C1 segment of cervical spinal cord (tissue), 14 donors: ENCODE measurements at places on chromosomes 11 and 22.

DNA sequence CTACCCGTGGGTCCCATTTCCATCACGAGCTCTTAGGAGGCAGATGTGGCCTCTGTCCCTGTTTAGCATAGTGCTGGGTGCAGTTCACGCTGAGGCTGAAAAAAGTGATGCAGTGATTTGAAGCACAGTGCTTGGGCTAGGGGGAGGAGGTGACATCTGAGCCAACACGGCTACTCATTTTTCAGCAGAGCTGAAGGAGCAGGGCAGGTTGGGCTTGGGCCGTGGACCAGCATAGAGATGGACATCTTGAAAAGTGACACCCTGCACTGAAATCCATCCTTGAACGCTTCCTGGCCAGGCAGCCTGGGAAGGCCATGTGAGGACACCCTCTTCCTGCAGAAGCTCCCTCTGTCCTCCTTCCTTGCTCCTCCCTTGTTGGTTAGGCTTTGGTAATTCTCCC, 66.4 kb downstream of the ADAMTS15 start:
- no peak for DNase-seq

GRCh38 chr11:102110761-102111010, 439 bp downstream of the YAP1 start:
- no peak for DNase-seq

GRCh38 chr11:17672469-17672868, 46.9 kb upstream of the MYOD1 start:
- no peak for DNase-seq

DNA sequence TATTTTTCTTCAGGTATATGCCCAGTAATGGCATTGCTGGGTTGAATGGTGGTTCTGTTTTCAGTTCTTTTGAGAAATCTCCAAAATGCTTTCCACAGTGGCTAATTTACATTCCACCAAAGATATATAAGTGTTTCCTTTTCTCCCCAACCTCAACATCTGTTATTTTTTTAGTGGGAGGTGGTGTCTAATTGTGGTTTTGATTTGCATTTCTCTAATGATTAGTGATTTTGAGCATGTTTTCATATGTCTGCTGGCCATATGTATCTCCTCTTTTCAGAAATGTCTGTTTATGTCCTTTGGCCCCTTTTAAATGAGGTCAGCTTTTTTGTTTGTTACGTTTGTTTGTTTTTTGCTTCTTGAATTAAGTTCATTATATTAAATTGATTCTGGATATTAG, 760.2 kb downstream of the KCNA4 start:
- no peak for DNase-seq

GRCh38 chr11:119709638-119710346, 19.2 kb downstream of the NECTIN1 start:
- DNase-seq: no peak

DNA sequence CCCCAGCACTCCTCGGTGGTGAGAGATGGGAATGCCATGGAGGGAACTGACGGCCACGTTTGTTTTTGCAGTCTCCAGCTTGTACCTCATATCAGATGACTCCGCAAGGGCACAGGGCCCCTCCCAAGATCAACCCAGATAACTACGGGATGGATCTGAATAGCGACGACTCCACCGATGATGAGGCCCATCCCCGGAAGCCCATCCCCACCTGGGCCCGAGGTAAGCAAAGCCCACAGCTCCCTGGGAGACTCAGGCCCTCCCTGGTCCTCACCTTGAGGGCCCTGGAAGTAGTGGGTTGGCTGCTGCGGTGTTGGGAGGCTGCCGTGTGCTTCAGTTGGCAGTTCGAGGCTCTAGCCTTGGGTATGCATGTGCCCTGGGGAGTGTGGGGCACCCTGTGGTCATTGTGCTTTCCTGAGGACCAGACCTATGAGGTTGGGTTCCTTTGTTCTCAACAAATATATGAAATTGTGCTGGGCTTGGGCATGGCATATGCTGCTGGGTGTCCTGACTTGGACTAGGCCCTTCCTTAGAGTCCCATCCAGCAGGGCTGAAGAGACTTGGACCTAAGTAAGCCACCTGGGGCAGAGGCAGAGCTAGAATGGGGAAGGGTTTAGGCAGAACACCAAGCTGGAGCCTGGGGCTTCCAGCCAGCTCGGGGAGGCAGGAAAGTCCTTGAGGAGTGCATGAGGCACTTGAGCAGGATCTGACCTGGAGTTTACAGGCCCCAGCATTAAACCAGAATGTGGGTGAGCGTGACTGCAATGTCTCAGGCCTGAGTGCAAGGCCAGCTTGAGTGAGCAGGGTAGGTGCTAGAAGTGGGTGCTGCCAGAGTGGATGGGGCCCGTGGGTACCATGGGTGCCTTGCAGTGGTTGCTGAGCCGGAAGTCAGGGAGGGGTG, 26.4 kb downstream of the INCENP start:
- no peak for DNase-seq

DNA sequence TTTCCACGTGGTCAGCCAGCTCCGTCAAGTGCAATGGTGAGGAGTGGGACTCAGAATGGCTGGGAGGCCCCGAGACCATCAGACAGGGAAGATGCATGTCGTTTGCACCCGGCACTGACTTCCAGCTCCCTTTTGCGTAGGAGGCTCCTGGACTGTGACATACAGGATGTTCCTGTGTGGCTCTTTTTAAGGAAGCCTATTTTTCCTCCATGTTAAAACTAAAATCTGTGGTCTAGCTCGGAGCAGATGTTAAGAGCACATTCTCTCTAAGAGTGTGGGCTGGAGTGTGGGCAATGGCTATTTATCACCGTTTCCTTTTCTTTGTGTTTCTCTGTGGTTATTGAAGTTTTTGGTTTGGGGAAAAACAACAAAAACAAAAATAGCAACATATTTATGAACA, 40.9 kb upstream of the AMPD3 start:
- no peak for DNase-seq

DNA sequence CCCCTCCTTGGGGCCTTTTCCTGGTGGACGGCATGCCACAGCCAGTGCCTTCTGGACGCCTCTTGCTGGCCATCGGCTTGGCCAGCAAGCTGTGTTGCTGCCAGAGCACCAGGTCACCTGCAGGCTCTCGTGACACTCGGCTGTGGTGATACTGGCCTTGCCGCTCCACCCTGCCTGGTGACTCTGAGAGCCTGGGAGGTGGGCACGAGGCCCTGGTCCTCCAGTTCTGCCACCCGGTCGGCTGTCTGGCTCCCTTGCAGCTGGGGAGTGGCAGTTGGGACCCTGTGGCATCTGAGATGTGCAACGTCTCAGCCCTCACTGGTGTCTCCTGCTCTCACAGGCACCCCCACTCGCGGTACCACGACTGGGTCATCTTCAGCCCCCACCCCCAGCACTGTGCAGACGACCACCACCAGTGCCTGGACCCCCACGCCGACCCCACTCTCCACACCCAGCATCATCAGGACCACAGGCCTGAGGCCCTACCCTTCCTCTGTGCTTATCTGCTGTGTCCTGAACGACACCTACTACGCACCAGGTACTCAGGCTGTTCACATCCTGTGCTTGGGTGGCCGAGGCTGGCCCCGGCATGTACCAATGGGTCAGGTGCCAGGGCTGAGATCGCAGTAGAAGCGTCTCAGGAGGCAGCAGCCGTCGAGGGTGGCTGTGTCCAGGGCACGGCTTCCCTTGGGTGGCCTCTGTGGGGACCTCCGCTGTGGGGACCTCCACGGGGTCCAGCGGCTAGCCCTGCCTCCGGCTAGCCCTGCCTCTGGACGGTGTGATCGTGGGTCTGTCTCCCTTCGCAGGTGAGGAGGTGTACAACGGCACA, 26.0 kb downstream of the MUC2 start:
- no peak for DNase-seq

DNA sequence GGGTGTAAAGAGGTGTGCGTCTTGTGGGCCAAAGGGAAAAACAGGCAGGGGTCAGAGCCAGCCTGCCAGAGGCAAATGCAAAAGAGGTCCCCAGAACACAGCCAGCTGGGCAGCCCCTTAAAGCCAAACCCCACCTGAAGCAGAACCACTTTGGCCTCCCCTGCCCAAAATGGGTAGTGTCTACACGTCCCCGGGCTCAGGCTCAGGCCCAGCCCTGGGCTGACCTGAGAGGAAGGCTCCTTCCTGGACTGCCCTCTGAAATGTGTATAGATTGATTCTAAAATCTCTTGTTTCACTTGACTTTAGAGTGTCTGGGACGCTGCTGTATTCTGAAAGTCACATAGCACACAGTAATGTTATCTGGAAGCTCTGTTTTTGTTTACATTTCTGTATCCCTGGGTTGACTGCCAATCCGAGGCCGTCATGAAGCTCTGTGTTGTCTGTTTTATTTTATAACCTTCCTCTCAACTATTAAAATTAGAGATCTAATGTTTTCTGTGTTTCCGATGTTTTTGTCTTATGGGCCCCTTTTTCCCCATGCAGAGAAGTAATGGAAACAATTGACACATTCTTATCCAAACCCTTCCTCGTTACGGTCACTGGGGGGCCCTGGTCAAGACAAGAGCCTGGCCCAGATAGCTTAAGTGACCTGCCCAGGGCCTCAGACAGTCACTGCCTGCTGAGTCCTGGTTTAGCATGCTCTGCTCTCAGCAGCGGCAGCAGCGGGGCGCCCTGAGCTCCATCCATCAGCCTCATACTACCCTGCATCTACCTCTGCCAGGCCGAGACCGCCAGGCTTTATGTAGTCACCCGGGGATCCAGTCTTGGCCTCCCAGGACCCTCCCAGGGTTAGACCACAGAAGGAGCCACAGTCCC, 10.1 kb downstream of the OVOL1 start:
- no peak for DNase-seq

DNA sequence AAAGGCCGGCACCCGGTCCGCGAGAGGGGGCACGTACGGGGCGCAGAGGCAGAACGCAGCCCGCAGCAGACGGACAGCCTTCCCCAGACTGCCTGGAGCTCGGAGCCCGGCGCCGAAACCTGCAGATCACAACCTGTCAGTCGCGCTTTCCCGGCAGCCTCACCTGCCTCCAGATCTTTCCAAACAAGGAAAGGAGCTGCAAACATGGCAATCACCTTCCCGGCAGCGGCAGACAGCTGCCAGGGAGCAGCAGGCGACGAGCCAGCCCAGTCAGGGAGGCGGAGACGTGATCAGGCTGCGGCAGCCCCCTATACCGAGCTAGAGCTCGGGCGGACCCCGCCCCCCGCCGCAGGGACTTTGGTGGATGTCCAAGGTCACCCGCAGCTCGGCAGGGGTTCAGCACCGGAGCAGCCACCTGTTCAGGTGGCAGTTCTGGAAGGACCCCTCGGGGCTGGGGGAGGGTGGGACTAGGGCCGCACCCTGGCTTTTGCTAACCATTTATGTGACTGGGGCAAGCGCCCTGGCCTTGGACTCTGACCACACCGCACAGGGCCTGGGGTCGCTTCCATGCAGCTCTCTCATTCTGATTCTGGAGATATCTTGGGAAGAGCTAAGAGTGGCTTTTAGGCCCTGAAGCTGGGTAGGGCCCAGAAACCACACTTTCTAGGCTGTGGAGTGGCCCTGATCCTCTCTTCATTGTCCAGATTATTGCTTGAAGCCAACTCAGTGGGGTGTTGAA, 143.8 kb downstream of the NECTIN1 start:
- peak; percentile 56 for DNase-seq

GRCh38 chr11:60631944-60632343, 67.5 kb upstream of the MS4A8 start:
- no peak for DNase-seq

DNA sequence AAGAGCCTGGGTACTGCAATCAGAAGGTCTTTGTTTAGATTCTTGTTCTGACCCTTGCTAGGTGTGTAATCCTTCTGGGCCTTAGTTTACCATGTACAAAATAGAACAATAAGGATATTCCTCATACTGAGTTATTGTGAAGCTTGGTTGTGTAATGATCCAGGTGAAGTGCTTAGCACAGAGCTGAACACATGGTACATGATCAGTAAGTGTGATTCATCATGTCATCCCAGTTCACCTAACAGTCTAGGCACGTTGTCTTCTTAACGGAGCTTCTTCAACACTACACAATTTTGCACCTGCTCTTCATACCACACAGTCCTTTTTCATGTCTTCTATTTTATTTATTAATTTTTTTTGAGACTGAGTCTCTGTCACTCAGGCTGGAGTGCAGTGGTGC, 234.3 kb upstream of the TENM4 start:
- no peak for DNase-seq

GRCh38 chr22:42961810-42962209, 53.1 kb downstream of the PACSIN2 start:
- DNase-seq: no peak

- no peak for DNase-seq
Observed at GRCh38 chr22:47194476-47195155, 432.2 kb downstream of the TBC1D22A start.

GRCh38 chr22:44567846-44568493, 69.9 kb upstream of the RTL6 start:
- DNase-seq: no peak

DNA sequence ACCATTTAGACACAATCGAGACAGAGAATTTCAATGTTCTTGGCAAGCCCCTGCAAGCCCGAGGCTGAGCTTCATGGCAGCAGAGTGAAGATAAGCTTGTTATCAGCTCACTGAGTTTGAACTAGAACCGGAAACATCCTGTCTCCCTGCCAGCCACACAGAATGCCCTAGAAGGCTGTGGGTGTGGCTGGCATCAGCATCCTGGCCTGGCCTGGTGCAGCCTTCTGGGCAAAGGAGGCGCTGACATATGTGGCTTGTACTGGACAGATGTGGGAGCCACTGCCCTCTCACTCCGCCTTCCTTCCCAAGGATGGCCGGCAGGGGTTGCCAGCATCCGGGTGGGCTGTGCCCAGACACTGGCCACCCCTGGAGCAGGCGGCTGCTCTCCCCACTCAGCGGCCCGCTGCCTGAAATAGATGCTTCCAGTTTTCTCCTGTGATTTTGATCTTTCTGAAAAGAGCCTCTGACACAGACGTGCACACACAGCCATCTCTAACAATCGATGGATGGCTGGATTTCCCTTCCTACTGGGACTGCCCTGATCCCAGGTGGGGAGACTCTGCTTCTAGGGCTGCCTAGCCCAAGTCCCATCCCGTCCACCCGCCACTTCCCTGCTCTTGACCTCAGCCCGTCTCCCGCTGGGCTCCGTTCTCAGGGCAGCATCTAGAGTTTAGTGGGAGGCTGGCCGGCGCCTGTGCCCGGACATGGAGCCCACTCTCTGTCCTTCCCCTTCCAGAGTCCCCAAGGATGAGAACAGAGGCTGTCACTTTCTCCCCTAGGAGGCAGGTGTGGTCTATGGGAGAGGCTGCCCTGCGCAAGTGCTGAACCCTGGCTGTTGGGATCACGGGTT, 149.7 kb downstream of the CTTN start:
- no peak for DNase-seq

DNA sequence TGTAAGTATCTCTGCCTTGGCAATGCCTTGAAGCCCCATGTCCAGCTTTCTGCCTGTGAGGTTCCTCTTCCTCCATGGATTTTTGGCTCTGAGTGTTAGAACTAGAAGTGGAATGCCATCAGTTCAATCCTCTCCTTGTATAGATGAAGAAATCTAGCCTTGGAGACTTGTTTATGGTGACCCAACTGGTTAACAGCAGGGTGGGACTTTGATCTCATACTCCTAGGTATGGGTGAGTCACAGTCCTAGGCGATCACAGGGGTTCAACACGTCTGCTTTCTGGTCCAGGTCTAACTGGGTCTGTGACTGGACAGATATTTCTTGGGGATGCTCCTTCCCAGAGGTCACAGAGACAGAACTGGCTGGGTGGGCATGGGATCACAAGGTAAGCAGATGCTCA, 9.2 kb upstream of the MTFP1 start:
- no peak for DNase-seq

GRCh38 chr11:74169738-74170458, 904 bp downstream of the C2CD3 start:
- no peak for DNase-seq

- no peak for DNase-seq
Observed at GRCh38 chr11:122758974-122759373, 79.3 kb upstream of the CRTAM start.
